ENCODE measurements at places on chromosomes 13 and 19.

DNA sequence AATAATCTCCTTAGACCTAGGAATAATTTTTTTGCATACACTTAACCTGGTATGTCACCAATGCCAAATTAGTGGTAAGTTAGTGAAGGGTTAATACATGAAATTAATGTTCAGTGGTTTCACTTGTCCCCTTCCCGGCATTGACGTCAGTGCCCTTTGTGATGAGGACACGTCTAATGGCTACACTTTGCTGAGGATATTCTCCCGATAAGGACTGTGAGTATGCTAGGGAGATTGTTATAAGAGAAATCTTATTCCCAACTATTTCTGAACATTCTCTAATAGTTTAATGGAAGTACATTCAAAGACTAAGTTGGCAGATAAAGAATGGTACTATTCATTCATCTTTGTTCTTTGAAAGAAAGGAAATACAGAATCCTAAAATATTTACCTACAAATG is 102.4 kb downstream of the TNFRSF19 start:
- no peak for DNase-seq

DNA sequence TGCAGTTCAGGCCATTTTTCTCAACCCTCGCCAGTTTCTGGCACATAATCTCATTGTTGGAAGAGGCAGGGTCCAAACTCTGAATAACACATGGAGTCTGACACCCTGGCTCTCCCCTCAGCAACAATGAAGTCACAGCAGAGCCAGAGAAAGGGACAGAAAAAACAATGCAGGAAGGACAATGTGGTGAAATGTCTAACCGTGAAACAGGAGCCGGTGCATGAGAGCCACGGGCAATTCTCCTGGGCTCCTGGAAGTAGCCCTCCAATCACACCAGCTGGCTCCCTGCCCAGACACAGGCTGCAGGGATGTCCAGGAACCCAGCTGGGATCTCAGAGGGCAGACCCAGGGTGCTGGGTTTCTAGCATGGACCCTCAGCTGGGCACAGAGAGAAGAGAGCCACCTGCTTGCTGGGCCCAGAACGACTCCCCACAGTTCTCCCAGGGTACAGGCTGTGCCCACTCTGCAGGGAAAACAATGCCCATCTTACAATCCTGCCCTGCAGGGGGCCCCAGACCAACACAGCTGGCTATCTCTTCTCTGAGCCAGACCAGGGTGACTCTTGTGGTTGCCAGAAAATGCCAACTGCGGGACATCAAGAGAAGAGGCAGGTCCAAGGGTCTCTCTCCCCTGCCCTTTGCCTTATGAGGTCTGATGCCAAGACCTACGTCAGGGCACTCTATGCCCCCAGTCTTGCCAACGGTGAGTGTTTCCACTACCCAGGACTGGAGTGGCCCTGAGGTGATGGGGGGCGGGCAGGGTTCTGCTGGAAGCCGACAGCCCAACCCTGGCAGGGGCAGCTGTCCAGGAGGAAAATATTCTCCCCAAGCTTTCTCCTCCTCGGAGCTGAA is 64.5 kb downstream of the CEBPG start:
- DNase-seq: no peak

DNA sequence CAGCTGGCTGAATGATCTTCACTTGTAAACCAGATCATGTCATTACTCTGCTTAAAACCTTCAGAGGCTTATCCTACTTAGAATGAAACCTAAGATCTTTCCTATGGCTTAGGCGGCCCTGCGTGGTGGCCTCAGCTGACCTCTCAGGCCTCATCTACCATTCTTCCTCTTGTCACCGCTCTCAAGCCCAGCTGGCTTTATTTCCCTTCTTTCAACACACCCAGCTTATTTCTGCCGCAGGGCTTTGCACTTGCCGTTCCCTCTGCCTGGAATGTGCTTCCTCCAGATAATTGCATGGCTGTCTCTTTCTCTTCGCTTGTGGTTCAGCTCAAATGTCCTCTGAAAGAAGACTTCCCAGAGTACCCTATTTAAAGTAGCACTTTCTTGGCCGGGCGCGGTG is 3.6 kb upstream of the ASF1B start:
- DNase-seq: no peak

GRCh38 chr19:17751103-17751911 is at the start of gene FCHO1:
Gene FCHO1, plus strand, starts transcription at chr19:17751477. Its CDS starts 3,688 bp downstream, at chr19:17755165.
- DNase-seq: peak; percentile 74

DNA sequence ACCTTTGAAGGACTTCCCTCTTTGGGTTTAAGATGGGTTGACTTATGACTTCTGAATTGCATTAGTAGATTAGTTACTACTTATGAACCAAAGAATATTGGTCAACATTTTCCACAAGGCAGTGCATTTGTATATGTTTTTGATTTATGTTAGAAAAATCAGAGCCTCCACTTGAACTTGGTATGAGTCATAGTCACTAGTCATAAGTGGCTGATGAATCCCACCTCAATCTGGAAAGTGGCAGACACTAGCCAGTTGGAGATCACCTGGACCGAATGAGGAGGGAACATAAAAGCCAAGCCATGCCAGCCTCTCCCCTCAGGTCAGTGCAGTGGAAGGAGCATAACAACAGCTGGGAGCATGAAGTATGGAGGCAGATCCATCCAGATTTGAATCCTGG is 39.3 kb upstream of the SPART start:
- no peak for DNase-seq

GRCh38 chr13:42395086-42395821 is 123.3 kb downstream of the AKAP11 start:
- no peak for DNase-seq

DNA sequence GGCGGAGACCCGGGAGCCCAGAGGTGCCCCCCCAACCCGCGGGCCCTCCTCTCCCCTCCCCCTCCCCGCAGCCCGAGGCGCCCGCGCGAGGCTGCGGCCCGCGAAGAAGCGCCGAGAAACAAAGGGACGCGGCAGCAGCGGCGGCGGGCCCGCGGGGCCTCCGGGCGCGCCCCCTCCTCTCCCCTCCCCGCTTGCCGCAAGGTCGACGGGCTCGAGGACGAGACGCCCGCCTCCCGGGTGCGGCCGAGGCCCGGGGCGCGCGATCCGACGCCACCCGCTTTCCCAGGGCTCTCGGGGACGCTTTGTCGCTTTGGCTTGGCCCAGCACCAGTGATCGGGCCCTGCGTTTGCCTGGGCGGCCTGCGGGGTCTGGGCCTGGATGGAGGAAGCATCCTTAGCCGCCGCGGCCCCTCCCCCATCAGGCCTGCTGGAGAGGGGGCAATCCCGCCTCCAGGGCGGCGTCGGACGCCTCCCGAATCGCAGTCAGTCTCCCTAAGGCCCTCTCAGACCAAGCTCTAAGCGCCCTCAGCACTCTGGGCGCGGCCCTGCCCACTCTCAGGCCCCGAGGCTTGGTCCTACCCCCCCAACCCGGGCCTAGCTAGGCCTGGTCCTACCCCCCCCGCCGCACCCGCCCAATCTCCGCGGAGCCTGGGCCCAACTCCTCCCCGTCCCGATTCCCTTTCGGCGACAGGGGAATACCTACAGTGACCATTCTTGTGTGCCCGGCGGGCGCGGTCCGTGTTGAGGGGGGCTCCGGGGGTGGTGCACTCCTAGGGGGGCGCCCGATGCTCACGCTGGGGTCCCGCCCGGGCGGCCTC is 740 bp downstream of the ELAVL3 start:
- DNase-seq: no peak

DNA sequence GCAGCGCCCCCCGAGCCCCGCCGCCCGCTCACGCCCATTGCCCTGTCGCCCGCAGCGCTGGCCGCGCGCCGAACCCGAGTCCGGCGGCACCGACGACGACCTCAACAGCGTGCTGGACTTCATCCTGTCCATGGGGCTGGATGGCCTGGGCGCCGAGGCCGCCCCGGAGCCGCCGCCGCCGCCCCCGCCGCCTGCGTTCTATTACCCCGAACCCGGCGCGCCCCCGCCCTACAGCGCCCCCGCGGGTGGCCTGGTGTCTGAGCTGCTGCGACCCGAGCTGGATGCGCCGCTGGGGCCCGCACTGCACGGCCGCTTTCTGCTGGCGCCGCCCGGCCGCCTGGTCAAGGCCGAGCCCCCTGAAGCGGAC is 518 bp downstream of the KLF2 start:
- no peak for DNase-seq

DNA sequence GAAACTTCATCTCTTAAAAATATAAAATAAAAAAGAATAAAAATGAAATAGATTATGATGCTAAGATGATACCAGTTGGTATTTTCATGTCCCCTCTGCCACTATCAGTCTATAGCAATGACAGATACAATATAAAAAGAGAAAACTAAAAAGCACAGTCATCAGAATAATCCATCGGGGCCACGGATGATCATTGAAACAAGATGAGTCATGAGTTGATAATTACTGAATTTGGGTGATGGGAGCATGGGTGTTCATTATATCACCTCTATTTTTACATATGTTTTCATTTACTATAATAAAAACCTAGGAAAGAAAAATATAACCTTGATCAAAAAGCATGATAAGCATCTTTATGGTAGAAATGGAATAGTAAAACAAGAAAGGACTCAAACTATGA is 41.1 kb downstream of the PIBF1 start:
- no peak for DNase-seq

GRCh38 chr13:25178070-25178469 is 6.0 kb upstream of the AMER2 start:
- no peak for DNase-seq

GRCh38 chr19:52638601-52639000 is 446 bp upstream of the ZNF83 start:
- no peak for DNase-seq

DNA sequence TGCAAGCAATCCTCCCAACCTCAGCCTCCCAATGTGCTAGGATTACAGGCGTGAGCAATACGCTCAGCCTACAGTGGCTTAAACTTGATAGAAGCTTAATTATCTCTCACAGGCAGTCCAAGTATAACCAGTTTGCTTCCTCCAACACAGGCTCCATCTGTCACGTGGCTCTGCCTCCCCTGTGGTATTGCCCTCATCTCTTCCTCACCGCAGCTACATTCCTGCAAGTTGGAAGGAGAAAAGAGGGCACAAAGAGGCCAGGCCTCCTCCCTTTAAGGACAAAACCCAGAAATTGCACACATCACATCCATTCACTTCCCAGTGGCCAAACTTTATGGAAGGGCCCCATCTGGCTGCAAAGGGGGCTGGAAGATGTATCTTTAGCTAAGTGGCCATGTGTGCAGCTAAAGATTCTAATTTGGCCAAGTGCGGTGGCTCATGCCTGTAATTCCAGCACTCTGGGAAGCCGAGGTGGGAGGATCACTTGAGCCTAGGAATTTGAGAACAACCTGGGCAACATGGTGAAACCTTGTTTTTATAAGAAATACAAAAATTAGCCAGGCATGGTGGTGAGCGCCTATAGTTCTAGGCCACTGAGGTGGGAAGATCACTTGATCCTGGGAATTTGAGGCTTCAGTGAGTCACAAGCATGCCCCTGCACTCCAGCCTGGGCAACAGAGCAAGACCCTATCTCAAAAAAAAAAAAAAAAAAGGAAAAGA is 3.1 kb upstream of the SDHAF1 start:
- DNase-seq: no peak

DNA sequence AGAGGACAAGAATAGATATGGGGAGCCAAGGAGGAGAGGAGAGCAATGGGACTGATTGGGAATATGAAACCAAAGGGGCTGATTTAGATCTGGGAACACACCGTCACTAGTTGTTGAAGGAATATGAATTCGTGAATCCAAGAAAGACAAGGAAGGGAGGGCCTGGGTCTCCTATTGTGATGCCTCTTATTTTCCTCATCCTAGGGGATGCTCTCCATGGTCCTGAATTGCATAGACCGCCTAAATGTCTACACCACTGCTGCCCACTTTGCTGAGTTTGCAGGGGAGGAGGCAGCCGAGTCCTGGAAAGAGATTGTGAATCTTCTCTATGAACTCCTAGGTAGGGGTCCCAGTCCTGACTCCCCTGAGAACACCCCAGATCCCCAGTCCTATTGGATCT is 21.5 kb downstream of the RYR1 start:
- DNase-seq: no peak

- no peak for DNase-seq
These were observed 349.4 kb downstream of the RFC3 start for GRCh38 chr13:34167347-34167746.

GRCh38 chr13:99496184-99497142 is 4.8 kb upstream of the TM9SF2 start:
- DNase-seq: no peak

- DNase-seq: no peak
These were observed 199.6 kb downstream of the OXGR1 start for GRCh38 chr13:96794669-96795068.

GRCh38 chr19:2236314-2237050 is at the start of the genes PLEKHJ1 and SF3A2:
Gene PLEKHJ1, minus strand, starts transcription at chr19:2236329. Its CDS starts 81 bp downstream, at chr19:2236248.
Gene SF3A2, plus strand, starts transcription at chr19:2236824. Its CDS starts 6,595 bp downstream, at chr19:2243419.
- peak; percentile 94 for DNase-seq

DNA sequence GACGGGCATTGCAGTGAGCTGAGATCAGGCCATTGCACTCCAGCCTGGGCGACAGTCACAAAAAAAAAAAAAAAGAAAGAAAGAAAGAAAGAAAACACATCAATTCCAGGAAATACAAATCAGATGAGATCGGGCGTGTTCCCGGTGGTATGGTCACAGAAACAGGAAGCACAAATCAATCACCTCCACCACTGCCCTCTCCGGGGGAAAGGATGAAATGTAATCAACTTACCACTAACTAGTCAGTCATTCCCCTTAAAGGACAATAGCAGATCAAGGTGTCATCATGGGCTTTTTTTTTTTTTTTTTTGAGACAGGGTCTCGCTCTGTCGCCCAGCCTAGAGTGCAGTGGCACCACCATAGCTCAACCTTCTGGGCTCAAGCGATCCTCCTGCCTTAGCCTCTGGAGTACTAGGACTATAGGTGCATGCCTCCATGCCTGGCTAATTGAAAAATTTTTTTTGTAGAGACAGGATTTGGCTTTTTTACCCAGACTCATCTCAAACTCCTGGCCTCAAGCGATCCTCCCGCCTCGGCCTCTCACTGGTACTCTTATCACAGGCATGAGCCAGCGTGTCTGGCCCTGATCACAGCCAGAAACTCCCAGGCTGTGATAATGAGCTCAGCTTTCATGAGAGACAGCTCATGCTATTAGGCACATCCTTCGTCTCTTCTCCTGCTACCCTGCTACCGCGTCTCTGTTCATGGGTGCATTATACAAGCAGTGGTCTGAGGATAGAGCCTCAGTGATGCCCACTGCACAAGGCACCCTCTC is 6.8 kb upstream of the DPRX start:
- no peak for DNase-seq

DNA sequence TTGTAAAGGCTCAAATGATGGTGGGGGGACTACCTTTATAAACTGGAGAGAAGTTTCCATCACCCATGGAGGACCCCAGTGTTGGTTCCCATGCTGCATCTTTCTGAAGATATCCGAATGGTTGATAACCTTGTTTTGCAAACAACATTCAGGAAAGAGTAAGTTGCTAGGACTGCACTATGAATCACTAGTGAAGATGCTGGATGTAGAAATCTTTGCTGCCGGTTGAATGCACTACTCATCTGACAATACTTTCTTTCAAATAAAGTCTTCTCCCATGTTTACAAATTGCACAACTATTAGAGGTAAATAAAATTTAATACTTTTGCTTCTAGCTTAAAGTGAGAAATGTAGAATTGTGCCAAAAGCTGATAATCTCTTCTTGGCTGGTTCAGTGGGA is 198.4 kb upstream of the SLITRK6 start:
- DNase-seq: no peak
